Stimulated activated CD8-positive, alpha-beta memory T cell treated with anti-CD3 and anti-CD28 coated beads, Interleukin-7, amount 100 ng/mL, for 24 hours (primary cell): ENCODE measurements at places on chromosomes 1 and 21.

GRCh38 chr1:169113613-169114119 lies 7.2 kb downstream of the ATP1B1 start:
- no peak for DNase-seq

GRCh38 chr21:35179990-35180540 lies 131.0 kb upstream of the RUNX1 start:
- no peak for DNase-seq

- no peak for DNase-seq
These were observed 345 bp upstream of the ALDH9A1 start for GRCh38 chr1:165698761-165699052.

DNA sequence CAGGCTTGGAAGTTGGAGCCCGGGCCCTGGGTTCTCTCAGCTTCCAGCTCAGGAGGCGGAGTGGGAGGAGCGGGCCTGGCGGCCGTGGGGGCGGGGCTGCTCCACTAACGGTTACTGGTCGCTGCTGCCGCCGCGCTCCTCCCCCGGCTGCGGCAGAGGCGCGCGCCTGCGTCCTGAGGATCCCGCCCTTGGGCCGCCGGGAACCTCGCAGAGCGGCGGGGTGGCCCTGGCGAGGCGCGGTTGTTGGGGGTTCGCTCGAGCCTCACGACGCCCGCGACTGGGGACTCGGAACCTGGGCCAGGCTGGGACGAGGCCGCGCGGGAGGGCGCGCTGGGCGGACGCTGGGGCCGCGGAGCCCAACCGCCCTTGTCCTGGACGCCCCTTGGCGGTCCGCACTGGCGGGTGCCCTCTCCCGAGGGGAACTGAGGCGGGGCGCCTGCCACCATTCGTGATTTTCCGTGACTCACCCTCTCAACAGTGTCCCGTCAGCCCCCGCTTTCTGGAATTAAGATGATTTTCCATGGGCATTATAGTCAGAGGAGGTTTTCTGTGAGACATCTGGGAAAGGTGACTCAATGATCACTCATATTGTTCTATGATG lies 34.1 kb downstream of the OR2G3 start:
- DNase-seq: peak; percentile 18

DNA sequence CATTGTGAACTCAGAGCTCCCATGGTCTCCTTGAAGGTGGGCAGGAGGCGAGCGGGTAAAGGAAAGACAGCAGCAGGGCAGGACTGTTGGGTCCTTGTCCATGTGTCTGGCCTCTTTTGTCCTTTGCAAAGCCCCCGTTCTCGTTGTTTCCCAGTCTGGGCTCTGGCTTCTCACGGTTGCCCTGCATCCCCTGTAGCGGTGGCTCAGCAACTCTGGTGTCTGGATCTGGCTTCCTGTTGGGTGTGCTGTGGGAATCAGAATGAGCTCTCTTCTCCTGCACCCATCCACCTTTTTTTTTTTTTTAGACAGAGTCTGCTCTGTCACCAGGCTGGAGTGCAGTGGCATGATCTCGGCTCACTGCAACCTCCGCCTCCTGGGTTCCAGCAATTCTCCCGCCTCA lies 11.1 kb downstream of the H6PD start:
- no peak for DNase-seq
